ENCODE measurements at places on chromosomes 1 and 21.

GRCh38 chr1:183887826-183888819 lies 83.2 kb downstream of the RGL1 start:
- no peak for DNase-seq

DNA sequence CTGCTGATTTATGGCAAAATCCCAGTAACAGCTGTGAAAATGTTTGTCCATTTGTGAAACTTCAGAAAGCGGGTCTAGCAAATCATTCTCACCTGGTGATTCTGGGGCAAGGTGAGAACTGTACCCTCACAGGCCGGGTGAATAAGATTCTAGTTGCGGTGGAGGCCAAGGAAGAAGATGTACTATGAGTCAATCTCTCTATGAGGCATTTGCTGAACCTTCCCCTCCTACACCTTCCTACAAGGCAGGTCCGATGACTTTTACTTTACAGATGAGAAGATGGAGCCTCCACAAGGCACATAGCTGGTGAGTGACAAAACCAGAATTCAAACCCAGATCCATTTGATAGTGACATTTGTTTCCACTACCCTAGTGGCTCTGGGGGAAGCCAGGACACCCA lies 72.7 kb downstream of the BACH1 start:
- no peak for DNase-seq

- no peak for DNase-seq
These were observed 5.7 kb downstream of the AHCYL1 start for GRCh38 chr1:109990302-109990653.

DNA sequence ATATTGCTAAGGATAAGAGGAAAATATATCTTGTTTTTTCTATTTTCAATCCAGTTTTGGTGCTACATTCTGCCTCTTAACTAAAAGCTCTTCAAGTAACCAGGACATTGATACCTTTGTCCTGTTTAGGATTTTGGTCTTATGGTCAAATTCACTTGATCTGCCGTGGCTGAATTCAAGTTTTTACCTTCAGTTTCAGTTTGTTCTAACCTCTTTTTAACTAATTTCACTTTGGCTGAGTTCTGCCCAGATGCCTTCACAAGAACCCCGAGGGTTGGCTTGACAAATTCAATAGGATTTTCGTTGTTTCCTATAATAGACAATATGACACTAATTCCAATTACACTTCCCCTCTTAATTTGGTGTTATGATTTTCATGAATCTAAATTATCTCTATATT lies 84.5 kb upstream of the C1orf21 start:
- no peak for DNase-seq

- DNase-seq: no peak
These were observed 10.7 kb upstream of the OTUD7B start for GRCh38 chr1:150021191-150021694.

- no peak for DNase-seq
These were observed 166.6 kb downstream of the CLEC20A start for GRCh38 chr1:178330153-178330552.

DNA sequence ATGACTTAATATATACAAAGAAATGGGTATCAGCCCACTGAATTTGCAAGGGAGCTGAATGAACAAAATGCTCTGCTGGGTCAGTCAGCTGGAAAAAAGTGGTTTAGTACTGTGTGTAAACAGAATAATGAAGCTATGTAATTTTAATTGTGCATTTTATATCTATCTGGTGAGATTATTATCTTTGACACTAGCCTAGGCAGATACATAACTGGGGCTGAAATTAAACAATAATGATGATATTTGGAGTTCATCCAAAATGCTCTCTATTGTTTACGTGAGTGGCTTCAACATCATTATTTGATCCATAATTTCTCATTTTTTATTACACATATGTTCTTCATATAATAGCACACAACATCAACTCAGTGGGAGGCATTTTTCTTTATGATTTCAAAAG lies 208.5 kb upstream of the SNX7 start:
- no peak for DNase-seq

DNA sequence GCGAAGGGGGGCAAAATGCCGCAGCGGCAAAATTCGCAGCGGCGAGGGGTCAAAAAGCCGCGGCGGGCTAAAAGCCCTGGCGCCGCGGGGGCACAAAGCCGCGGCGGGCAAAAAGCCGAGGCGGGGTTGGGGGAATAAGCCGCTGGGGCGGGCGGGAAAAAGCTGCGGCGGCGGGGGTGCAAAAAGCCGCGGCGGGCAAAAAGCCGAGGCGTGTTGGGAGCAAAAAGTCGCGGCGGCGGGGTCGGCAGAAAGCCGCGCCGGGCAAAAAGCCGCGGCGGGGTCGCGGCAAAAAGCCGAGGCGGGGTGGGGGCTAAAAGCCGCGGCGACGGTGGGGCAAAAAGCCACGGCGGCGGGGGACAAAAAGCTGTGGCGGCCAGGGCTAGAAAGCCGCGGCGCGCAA lies 3902.5 kb downstream of the SRGAP2C start:
- no peak for DNase-seq

GRCh38 chr1:79551321-79551720 lies 544.8 kb upstream of the ADGRL4 start:
- no peak for DNase-seq

DNA sequence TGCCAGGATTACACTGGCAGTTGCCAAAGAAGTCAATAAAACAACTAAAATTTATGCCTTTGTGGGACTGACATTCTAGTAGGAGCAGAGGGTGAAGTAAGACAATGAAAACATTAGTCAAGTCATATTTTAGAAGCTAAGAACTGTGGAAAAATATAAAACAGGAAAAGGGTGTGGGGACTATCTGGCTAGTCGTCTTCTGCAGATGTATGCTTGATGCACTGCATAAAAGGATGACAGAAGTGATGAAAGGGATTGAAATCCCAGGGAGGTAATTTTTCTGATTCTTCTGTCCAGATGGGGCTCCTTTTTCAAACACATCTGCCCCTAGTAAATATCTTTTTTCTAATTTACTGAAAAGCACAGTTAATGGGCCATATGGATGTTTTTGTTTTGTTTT lies 706.3 kb downstream of the ADGRL2 start:
- no peak for DNase-seq

GRCh38 chr1:30758785-30759380 lies 1.3 kb upstream of the LAPTM5 start:
- no peak for DNase-seq

Measured in NCI-H2107 (cell line).